Lung (tissue), 17 donors: ENCODE measurements at places on chromosomes 3 and 15. TPM values are rescaled to one million over a fixed set of nuclear protein-coding genes. Genes with fewer than 3 reads are reported as not detected.

MNS1 gene
- total RNA-seq = 7.8 TPM

TAGLN3 gene
- total RNA-seq = 2.6 TPM

SPESP1 gene
- total RNA-seq = 0.94 TPM

DNA sequence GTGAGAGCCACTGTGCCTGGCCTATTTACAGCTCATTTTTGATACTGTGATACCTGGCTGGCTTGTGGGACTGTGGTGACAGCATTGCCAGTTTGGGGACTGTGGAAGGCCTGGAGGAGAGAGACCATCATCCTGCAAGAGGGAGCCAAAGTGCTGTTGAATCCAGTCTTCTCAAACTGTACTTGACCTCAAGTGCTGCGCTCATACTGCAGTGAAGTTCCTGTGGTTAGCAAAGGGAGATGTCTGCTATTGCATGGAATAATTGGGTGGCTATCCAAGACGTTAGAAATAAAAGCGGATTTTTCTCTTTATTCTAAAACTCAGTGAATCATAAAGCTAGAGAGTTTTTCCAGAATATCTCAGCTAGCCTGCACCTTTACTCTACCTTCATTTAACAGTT lies 83.4 kb downstream of the CCK start:
- no peak for DNase-seq

GRCh38 chr3:112128843-112129727 lies 4.0 kb downstream of the GCSAM start:
- DNase-seq = no peak

DNA sequence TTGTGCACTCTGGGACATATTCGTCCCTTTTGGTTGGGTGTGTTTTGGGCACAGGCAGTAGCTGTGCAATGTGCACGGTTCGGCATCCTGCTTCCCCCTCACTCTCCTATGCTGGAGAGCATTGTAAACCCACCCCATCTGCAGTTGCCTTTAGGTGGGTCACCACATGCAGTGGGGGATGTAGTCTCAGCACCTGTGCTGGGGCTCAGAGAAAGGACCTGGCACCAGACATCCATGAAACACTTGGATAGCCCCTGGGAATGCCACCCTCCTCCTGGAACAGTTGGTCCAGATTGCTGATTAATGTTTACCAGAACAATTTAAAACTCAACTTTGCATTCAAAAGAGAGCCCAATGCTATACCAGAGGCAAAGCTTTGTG lies 123.9 kb upstream of the MEF2A start:
- DNase-seq = no peak
